ENCODE measurements at places on chromosomes 2 and 18.

DNA sequence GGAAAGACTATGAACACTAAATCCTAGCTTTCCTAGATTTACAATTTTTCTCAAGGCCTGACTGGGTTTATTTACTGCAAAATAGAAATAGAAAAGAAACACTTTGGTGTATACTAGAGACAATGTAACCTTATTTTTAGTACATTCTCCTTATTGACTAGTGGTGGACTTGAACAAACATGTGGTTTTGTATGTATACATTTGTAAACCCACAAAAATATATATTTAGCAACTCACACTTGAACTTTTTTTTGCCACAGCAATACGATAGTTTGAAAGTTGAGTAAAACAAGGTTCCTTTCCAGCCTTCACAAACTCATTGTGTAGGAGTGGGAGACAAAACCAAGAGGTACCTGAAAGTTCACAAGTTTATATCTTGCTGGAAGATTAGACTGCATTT, 1633.4 kb upstream of the LRRTM1 start:
- DNase-seq: no peak

- no peak for DNase-seq
These were observed 4.3 kb downstream of the SMYD5 start for GRCh38 chr2:73218298-73218697.

- no peak for DNase-seq
These were observed 113.3 kb upstream of the ACVR1C start for GRCh38 chr2:157741819-157742484.

- no peak for DNase-seq
These were observed 10.6 kb upstream of the GALNT5 start for GRCh38 chr2:157246765-157247407.

GRCh38 chr18:46408334-46408987, 248.6 kb downstream of the LOXHD1 start:
- no peak for DNase-seq

- DNase-seq: no peak
These were observed 224.9 kb upstream of the EPAS1 start for GRCh38 chr2:46072101-46072820.

DNA sequence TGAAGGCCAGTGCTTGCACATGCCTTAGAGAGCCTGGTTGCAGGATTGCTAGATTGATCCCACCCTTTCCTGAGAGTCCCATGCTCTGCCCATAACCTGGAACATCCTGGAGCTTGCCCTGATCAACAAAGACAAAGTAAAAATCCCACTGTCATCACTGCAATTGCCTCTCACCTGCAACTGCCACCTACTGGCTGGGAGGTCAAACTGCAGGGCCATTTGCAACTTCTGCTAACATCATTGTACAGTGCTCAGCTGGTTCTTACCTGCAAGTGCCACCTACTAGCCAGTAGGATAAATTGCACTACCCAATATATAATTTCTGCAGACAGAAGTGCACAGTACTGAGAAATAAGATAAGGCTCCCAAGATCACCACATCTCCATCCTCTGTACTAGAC, 947.5 kb downstream of the CPS1 start:
- no peak for DNase-seq

GRCh38 chr2:158142568-158143332, 41.1 kb downstream of the UPP2 start:
- no peak for DNase-seq

- DNase-seq: no peak
These were observed 182.5 kb downstream of the TCF4 start for GRCh38 chr18:55405475-55405874.

DNA sequence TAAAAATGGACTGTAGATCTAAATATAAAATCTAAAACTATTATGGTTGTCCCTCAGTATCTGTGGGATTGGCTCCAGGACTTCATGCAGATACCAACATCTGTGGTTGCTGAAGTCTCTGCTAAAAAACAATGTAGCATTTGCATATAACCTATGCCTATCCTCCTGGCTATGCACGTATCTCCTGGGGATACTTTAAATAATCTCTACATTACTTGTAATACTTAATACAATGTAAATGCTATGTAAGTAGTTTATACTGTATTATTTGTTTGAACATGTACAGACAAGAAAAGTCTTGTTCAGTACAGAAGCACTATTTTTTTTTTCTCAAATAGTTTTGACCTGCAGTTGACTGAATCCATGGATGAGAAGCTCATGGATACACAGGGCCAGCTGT, 134.9 kb downstream of the ZAP70 start:
- DNase-seq: no peak

DNA sequence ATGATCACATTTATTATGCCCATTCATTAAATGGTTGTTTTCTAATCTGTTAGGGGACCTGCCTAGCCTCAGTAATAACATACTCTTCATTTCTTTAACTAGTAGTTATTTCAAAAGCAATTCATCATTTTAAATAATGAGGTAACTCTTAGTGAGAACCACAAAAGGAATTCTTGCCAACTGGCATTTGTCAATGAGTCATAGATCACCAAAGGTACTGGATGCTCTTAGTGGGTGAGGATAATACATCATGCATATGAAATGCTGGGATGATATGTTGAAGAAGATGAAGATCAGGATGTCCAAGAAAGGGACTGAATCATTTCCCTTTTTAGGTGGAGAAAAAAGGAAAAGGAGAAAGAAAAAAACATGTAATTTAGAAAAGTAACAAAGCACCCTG, 826.2 kb upstream of the DDX18 start:
- DNase-seq: no peak

DNA sequence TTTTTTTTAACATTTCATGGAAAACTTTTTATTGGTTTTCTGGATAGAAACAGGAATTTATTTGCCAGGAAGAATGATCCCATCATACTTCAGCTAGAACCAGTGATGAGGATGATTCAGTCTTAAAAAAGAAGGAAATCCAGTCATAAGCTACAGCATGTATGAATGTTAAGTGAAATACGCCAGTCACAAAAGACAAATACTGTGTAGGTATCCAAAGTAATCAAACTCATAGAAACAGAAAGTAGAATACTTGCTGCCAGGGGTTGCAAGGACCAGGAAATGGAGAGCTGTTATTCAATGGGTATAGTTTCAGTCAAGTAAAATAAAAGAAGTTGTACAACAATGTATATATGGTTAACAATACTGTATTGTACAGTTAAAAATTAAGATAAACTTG, 21.3 kb downstream of the PSME4 start:
- DNase-seq: no peak

All from stimulated activated CD8-positive, alpha-beta memory T cell treated with anti-CD3 and anti-CD28 coated beads, Interleukin-15, amount 100 ng/mL, for 1 hour (primary cell).